MG63 (cell line): ENCODE measurements at places on chromosomes 6 and 20. TPM values are rescaled to one million over a fixed set of nuclear protein-coding genes. Genes with fewer than 3 reads are reported as not detected.

DNA sequence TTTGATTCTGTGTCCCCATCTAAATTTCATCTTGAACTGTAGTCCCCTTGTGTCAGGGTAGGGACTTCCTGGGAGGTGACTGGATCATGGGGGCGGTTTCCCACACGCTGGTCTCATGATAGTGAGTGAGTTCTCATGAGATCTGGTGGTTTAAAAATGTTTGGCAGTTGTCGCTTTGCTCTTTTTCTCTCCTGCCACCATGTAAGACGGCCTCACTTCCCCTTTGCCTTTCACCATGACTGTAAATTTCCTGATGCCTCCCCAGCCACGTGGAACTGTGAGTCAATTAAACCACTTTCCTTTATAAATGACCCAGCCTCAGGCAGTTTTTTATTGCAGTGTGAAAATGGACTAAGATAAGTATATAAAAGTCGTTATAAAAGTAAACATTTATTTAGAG lies 80.5 kb upstream of the SGK1 start:
- no peak for DNase-seq

DNA sequence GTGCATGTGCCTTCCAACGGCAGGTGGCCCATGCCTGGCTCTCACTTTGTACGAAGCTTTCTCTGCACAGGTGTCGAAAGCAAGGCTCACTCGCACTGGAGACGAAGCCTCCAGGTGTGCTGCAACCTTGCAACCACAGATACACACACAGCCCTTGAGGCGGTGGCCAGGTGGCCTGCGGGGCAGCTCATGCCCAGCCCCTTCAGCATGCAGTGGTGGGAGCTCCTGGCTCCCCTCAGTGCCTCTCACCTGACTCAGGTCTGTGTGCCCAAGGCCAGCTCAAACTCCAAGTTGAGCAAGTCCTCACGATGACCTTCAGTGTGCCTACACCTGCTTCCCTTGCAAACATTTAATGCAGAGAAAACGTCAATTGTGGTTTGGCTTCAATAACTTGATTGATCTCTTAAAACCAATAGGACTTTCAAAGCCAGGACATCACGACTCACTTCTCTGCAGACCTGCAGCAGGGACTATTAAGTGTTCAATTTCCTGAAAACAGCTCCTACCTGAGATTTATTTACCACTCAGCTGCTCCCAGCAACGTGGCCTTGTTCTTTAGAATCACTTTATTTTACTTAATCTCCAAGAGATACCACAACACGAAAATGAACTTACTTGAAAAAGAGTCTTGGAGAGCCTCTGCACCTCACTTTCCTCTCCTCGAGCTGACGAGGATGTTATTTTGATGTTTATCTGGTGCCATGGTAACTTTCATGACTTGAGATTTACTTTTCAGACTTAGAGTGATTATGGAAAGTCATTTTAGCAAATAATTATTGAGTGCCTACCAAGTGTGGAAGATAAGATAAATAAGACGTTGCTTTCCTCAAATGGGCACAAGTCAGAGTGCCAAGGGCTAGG lies 86.3 kb downstream of the SLC22A23 start:
- DNase-seq, result no peak

DNA sequence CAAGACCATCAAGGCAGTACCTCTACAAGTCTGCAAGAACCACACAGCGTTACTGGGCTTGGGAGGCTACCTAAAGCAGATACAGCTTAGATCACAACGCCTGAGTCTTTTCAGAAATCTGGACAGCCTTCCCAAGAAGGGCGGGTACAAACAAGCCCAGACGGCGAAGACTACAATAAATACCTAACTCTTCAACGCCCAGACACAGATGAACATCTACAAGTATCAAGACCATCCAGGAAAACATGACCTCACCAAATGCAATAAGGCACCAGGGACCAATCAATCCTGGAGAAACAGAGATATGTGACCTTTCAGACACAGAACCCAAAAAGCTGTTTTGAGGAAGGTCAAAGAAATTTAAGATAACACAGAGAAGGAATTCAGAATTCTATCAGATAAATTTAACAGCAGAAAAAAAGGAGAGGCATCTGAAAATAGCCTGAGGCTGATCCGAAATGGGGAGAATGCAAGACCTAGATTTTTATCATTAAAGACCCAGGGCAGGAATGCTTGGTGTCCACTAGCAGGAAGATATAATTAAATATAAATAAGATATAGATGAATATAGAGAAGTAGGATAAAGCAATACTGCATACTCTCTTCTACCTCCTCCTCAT lies 131.7 kb upstream of the COL21A1 start:
- no peak for DNase-seq

- peak; percentile 94 for DNase-seq
These were observed 66.2 kb upstream of the SNX9 start for GRCh38 chr6:157756708-157757429.

DNA sequence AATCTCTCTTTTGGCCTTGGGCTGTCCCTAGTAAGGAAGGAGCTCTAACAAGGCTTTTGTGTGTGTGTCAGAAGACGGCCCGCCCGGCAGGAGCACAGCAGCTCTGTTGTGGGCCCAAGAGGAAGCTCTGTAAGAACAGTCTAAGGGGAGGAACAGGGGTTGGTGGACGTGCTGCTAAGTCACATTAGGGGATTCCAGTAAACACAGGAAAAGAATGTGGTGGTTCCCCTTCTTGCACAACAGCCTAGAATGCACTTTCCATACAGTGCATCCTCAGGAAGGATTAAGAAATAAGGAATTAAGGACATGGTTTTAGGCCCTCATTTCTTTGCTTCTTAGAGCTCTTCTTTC lies 114.5 kb downstream of the RNF144B start:
- DNase-seq, result no peak

DNA sequence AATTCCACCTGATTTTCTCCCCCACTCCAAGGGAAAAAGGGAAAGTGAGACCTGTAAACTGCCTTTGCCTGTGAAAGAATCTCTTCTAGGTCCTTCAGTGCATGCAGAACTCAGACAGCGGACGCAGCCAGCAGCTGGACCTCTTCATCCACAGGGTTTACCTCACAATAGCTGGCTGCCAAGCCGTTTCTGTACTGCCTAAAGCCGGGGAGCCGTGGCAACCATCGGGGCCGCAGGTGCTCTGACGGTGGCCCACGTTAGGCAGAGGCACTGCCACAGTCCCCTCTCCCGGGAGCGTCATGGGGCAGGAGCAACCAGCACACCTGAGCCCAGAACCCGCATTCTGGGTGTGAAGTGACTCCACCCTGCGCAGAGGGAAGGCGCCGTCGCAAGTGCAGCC lies 206.1 kb downstream of the TTLL2 start:
- no peak for DNase-seq

- DNase-seq, result no peak
These were observed 29.0 kb downstream of the MYLIP start for GRCh38 chr6:16157909-16158308.

DNA sequence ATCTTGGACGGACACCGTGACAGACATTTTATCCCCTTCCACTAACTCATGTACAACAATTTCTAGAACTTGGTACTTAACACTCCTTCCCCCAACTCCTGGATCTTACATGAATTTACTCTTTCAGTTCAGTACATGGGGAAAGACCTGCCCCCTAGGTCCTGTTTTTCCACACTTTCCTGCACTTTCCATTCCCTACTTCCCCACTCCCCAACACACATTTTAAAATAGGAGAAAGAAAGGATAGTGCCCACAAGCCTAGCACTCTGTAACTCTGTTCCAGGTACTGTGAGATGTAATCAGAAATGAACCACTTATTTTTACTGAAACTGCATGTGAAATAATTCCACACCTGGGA lies 1.3 kb downstream of the ADGRG6 start:
- DNase-seq, result no peak

- no peak for DNase-seq
These were observed 20.5 kb upstream of the IP6K3 start for GRCh38 chr6:33766921-33767907.

The CLDN20 gene
- total RNA-seq, result not detected in 2 replicates

The TP53TG5 gene
- not detected in 2 replicates for total RNA-seq

The MRAP2 gene
- 3.1 and 3.5 TPM in 2 replicates for total RNA-seq

The CD2AP gene
- 10.8 and 14.2 TPM in 2 replicates for total RNA-seq

The LY6G6C gene
- total RNA-seq, result not detected in 2 replicates
